ENCODE measurements at places on chromosomes 3 and 15.
A peak's percentile ranks its signal among the peaks of the same experiment; 100 is the strongest.

GRCh38 chr3:55198554-55198953, 270.7 kb upstream of the LRTM1 start:
- DNase-seq, result no peak

DNA sequence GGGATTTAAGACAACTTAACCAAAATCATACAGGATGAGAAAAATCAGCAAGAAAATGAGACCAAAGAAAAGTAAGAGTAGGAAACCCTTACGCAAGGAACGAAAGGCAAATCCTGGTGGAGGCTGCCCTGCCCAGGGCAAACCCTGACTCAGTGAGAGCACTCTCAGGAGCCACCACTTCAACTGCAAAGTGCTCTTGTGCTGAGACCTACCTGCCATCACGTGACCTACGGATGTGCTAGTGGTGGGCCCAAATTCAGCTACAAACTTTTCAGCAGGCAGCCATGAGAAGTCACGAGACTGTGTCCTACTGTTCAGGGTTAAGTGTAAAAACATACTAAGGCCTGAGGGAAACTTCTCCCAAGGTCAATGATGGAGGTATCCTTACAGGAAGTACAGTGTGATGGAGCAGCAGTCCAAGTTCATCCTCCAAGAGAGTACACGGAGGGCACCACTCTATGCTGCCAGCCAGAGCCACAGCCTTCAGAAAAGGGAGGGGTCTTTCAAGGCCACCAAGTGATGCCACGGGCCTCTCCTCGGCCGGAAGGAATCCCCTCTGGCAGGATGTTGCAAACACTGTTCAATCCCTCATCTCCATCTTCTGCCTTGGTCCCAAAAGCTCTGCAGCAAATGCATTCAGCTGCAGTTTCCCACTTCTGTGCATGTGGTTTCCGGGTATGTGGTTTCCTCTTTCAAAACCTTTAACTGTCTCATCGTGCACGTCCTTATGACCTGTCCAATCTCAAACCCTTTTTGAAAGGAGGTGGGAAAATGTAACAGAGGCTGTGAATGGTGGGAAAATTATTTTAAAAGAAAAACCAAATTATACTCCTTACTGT, 9.5 kb downstream of the CHSY1 start:
- DNase-seq, result no peak

- DNase-seq, result peak; percentile 47
Observed at GRCh38 chr3:123586131-123586530, 1.3 kb upstream of the HACD2 start.

- no peak for DNase-seq
Observed at GRCh38 chr3:109644746-109645145, 307.4 kb upstream of the DPPA4 start.

DNA sequence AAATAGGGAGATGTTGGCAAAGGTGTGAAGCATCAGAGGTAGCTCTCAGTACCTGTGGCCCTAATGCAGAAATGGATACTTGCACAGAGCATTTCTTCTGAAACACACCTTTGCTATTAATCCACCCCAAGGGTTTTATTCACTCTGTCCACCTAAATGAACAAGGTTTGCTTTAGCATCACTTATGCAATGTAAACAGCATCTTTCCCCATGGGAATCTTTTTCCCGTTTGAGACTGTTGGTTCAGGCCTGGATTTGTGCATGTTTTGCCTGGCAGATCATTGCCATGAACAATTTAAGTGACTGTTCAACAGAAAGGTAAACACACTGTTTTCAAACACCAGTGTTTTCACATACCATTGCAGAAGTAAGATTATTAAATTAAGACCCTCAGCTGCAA, 508.3 kb downstream of the SOX2 start:
- no peak for DNase-seq

- DNase-seq, result peak; percentile 4
Observed at GRCh38 chr3:129829640-129830039, 63.9 kb downstream of the TMCC1 start.

DNA sequence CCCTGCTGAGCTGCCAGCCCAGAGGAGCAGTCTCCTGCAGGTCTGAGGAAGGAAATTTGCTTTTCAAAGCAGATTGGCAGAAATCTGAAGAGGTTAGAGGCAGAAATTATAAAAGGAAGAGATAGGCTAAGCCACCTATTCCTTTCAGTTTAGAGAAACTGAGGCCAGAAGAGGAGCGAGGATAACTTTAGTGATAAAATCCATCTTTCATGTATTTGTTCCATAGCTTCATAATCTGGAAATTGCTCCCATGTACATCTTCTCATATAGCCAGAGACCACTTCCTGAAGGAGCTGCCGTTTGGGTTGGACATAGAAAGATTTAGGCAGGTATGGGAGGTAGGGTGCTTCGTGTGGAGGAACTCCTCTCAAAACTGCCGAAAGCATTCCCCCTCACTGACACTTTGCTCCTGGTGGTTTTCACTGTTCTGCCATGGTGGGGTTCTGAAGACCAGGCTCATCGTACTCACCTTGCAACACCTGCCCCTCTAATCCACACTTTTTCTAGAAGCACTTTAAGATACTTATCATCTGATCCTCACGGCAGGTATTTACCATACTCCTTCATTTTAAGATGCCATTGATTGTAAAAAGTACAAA, 670 bp upstream of the ACAP2 start:
- DNase-seq, result no peak

DNA sequence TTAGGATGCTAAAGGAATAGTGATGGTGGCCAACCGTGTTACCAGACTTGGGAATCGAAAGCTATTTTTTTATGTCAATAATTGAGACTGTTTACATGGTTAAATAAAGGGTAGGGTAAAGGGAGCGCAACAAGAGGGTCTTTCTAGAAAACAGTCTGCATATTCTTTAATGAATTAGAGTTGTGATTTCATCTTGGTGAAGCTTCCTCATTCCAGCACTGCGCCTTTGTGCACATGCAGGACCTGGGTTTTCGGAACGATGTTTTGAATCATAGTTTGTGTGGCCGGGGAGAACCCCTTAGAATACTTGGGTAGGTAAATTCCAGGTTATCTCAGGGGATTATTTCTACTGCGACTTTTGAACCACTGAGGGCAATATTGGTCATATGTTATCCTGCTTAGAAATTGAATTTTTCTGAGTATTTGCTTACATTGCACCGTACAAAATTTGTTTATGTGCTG, 1.3 kb downstream of the PIK3CA start:
- DNase-seq, result no peak

GRCh38 chr3:13047296-13048165, 25.7 kb downstream of the IQSEC1 start:
- no peak for DNase-seq

GRCh38 chr3:156792945-156793344, 33.2 kb upstream of the LEKR1 start:
- DNase-seq, result no peak

- DNase-seq, result no peak
Observed at GRCh38 chr3:126930936-126931600, 51.8 kb upstream of the PLXNA1 start.

- no peak for DNase-seq
Observed at GRCh38 chr15:73900095-73900712, 26.1 kb upstream of the LOXL1 start.

DNA sequence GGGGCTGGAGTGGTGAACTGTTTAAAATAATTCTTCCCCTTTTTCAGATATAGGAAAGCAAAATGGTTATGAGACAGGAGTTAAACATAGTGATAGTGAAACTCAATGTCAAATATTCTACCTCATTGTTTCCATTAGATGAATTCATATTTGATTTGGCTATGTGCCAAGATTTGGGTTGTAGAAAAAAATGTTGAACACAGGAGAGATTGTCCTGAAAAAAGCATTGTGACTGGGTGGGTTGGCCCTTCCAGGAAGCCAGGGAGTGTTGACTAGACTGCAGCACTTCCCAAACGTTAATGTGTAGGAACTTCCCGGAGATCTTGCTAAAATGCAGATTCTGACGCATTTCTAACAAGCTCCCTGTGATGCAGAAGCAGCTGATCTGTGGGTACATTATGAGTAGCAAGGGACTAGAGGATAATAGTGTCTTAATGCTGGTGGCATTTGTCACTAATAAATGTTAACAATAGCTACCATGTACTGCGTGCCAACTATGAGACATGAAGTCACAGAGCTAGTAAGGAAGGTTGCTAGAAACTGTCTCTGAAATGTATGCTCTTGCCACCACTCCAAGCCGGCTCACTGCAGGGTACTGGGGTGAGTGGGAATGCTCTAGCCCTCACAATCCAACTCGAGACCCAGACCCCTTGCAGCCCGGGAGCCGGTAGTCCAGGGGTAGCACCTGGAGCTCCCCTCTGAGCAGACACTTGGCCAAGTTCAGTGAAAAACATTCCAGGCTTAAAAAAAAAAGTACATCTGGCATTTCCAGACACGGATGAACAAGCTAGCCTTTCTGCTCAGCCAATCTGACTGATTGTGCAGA, 120.6 kb downstream of the CD47 start:
- no peak for DNase-seq

GRCh38 chr3:191944835-191945234, 483.9 kb downstream of the PYDC2 start:
- DNase-seq, result no peak

GRCh38 chr3:192001218-192001617, 540.3 kb downstream of the PYDC2 start:
- no peak for DNase-seq

DNA sequence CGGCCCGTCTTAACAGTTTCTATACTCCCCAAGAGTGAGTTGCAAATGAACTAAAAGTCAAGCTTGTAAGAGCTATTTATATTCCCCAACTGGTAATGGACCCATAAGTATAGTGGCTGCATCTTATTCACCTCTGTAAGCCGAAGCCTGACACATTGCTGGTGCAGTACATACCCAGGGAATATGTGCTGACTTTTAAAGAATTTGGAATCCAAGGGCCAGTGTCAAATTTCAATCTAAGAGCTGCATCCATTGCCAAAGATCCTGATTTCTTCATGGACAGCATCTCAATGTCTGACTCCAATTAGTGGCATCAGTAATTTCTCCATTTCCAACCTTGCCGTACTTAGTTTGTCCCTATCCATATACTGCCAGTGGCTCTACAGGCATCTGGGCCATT, 42.0 kb downstream of the FRMD4B start:
- no peak for DNase-seq

- DNase-seq, result no peak
Observed at GRCh38 chr3:176075046-176075445, 1122.2 kb downstream of the TBL1XR1 start.

DNA sequence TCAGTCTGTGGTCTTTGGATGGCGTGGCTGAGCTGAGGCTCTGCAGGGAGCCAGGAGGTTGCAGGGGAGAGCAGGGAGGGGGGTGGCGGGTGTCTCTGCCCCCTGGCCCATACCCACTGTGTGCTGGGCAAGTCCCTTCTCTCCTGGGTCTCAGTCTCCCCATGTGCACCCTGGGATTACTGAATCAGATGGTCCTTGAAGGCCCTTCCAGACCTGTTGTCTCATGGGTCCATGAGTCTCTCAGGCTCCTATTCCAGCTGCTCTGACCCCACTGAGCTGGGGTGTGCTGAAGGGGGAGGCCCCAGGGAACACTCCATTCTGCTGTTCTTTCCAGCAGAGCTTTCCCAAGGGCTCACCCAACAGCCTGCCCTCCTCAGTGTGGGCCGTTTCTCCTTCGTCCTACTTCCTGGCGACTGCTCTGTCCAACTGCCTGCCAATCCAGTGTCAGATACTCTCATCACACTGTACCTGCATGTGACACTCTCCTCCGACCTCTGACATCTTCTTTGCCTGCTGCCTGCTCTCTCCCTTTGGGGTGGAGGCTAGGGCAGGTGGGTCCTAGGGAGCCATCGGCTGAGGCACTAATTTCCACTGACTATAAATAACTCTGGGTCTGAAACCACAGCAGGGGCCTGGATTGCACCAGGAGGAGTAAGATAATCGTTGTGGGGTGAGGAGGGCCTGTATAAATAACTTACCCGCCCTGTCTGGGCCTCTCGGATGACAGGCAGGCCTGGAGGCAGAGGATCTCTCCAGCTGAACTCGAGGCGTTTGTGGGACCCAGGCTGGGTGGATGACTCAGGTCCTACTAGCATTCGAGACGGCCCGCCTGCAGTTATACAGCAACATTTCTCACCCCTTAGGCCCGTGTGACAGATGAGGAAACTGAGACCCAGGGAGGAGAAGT, 67.1 kb downstream of the ATP2B2 start:
- DNase-seq, result no peak

DNA sequence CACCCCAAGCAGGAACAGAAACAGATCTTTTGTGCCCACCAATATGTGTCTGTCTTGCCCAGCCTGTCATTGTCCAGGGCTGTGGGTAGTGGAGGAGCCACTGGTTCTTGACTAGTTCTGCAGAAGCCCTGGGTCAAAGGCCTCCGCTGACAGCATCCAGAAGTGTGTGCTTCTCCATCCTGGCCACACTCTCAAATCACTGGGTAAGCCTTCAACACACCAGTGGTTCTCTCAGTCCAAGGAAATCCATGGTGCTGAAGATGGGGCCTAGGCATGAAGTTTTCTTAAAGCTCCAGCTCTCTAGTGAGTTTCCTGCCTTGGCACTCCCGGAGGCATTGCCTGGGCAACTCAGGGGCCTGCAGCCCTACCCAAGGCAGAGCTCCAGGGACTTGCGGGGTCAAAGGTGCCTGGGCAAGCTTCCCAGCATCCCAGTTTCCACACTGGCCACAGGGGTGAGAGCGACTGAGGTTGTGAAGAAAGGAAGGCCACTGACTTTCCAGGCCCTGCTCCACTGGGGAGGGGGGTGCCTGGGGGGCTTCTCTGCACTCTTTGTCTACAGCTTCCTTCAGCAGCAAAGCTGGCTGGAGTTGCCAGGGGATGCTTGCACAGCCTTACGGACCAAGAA, 37.9 kb upstream of the RPL32 start:
- DNase-seq, result no peak

- no peak for DNase-seq
Observed at GRCh38 chr15:92076541-92076940, 223.0 kb downstream of the SLCO3A1 start.

- DNase-seq, result no peak
Observed at GRCh38 chr15:41323611-41324010, 8.8 kb downstream of the OIP5 start.

DNA sequence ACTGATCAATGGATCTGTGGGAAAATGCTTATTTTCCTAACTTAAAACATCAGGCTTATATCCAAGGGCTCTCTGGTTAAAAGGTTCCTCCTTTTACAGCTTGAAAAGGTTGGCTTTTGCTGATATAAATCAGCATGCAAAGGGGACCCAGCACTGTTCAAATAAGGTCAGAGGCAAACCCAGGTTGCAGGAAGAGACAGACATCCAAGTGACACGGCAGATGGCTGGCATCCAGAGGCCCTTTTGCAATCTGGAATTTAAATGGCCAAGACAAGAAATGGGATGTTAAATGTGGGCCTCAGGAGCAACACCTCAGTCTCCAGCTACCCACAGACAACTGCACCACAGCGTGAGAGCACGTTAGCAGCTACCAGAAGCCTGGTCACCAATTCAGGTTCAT, 6.3 kb downstream of the SH3BP5 start:
- DNase-seq, result no peak

- DNase-seq, result no peak
Observed at GRCh38 chr15:100877551-100877950, 2.1 kb upstream of the ALDH1A3 start.

DNA sequence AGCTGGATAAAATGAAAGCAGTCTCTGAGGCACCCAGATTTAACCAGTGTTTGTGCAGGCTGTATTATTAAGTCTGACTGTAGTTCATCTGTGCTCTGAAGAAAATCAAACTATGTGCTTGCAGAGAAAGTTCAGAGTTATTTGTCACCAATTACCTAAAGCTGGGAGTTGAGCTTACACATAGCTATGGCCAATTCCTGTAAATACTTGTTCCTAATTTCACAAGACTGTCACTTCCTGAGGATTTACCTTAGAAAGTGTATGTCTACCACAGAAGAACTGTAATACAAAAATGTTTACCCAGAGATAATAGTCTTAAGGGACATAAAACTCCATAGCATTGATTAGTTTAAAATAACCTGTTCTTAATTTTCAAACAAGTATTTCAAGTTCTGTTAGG, 628.4 kb upstream of the TGFBR2 start:
- DNase-seq, result no peak

All from NCI-H2107 (cell line).